ENCODE measurements at places on chromosomes 7 and 10.
A peak's percentile ranks its signal among the peaks of the same experiment; 100 is the strongest.

DNA sequence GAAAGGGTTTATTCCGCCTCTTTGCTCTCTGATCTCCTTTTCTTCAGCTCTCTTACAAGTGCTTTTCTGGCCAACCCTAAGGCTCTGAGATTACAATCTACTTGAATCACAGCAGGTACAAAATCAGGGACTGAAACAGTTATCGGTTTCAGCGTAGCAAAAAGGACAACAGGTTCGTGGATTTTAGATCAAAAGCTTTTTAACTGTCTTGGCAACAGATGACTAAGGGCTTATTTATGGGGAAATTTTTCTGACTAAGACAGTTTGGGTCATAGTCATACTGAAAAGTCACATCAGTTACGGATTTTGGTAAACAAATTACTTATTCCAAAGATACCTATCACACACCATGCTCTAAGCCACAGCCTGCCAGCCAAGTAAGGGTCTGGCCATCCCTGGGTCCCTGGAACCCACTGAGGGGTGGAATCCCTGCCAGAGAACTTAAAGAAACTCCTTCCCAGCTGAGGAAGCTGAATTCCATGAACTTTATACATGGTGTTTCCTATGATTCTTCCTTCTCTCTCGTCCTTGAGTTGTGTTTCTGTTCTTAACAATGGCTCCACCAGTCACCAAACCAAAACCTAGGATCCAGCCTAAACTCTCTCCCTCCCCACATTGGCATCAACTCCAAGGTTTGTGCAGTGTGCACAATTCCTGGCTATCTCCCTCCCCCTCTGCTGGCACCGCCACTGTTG is 169.3 kb downstream of the FAM107B start:
- peak; percentile 36 for DNase-seq

DNA sequence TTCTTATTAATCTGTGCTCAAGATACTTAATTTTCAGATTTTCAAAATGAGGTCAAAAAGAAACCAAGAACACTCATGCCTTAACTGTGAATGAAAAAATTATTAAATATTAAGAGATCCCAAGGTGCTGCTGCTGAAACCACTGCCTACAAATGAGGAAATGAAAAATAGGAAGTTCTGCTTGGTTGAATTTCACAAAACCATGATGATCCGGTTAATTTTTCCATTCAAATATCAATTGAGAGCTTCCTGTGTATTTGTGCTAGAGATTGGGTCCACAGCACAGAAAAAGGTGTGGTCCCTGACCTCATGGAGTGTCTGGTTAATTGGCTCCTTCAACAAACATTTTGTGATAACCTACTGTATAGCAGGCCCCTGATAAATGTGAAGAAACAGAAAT is 132.7 kb upstream of the YAE1 start:
- DNase-seq, result peak; percentile 48

DNA sequence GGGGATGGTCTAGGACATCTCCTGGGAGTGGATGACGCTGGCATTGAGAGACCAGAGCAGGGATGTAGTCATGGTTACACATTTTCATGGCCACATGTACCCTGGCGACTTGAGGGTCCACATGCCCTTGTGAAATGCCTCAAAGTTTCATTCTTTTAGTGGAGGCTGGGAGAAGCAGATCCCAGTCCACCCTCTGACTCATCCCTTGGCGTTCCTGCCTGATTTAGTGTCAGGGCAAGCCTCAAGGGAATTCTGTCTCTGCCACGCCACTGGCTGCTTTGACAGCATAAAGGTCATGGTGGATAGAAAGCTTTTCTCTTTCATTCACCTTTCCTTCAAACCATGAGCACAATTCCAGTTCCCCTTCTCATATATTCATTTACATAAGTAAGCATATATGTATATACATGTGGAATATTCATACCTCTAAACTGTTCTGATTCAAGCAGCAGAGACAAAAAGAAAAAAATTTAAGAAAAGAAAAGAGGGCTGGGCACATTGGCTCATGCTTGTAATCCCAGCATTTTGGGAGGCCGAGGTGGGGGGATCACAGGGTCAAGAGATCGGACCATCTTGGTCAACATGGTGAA is 21.8 kb upstream of the KIF5B start:
- DNase-seq, result no peak

DNA sequence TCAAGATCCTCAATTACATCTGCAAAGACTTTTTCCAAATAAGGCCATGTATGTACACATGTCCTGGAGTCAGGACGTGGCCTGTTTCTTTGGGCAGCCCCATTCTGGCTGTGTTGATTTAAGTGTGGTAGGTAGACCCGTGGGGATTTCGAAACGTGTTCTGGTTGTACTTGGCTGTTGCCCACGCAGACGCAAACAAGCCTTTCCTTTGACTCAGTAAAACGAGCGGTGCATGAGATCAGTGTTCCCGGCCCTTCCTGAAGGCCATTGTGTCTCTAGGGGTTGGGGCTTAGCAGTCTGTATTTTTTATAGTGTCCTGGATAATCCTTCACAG is 64.8 kb upstream of the DNAJB6 start:
- no peak for DNase-seq

DNA sequence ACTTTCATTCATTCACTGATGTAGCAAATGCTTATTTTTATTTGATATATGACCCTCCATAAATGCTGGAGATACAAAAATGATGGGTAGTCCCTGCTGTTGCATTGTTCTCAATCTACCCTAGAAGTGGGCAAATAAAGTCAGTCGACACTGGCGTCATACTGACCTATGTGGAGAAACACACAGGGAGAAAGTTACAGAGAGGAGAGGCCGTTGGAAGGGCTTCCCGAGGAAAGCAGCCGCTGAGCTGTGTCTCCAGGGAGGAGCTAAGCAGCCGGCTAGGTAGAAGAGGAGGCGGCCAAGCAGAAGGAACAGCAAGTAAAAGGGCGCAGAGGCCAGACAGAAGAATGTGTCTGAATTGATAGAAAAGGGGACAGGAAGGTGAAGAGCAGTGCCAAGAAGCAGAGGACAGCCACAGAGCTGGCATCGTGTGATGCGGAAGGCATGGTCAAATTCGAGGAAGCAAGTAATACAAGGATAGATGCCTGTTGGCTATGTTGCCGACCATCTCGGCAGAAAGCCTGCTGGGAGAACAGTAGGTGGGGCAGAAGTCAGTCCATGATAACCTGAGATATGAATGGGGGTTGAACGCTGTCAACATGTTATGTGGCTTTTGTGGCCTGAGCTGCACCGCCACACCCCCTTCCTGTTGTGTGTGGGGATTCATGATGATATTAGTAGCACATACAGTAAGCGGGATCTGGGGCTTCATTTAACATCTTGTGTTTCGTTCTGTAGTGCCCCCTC is 25.9 kb downstream of the ST8SIA6 start:
- DNase-seq, result no peak

GRCh38 chr10:7567911-7568620 is 98.7 kb downstream of the ITIH5 start:
- DNase-seq, result no peak

DNA sequence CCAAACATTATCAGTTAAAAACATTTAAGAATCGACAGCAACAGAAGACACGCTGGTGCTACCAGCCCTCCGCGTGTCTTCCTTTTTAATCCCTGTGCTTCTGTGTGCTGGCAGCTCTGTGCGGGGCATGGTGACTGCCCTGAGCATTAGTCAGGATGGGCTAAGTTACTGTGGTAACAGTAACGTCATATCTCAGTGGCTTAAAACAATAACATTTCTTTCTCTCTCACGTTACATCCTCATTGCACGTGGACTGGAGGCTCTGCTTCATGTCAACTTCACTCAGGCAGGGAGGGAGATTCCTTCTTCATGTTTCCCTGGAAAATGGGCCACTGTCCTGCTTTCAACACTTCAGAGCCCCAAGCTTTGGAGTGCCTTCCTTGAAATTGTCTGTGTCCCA is 378.5 kb downstream of the CCSER2 start:
- no peak for DNase-seq

- DNase-seq, result no peak
These were observed 352.8 kb upstream of the PODXL start for GRCh38 chr7:131909151-131909768.

DNA sequence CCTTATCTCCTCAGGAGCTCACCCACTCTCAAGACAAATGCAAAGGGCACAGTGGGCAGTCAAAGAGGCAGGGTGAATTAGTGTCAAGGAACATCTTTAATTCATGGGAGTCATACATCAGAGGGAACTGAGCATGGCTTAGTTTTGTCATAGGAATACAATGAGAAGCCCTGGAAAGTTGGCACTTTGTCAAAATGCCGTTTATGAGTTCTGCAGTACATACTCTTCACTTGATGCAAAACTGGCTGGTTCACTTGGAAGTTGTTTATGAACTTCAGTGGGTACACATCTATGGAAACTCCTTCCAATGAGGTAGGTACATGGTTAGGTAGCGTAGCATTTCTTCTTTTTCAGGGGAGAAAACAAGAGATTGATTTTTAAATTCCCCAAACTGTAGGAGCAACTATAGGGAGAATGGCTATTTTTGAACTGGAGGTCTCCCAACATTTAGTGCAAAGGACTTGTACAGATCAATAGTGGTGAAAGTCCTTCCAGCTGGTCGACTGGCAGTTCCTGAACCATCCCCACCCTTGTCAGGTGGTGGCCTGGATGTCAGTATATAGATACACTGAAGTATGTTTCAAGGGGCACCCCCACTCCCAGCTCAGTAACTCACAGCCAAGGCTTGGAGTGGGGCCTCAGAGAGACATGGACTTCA is 580.5 kb downstream of the REEP3 start:
- no peak for DNase-seq

DNA sequence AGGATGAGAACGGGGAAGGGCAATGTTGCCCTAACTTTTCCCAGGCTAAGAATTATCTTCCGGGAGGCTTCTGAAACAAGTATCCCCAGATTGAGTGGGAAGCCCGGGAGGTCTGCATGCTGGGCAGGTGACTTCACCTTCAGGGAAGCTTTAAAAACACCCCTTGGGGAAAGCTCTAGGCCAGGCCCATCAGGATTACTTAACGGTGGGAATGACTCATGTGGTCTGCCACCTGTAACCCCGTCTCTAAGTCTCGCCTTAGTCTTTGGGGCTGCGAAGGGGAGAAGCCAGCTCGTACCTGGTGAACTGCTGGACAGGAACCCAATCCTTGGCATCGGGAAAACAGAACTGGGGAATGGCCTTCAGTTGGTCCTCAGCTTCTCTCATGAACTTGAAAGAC is 80.1 kb upstream of the MKRN1 start:
- no peak for DNase-seq

DNA sequence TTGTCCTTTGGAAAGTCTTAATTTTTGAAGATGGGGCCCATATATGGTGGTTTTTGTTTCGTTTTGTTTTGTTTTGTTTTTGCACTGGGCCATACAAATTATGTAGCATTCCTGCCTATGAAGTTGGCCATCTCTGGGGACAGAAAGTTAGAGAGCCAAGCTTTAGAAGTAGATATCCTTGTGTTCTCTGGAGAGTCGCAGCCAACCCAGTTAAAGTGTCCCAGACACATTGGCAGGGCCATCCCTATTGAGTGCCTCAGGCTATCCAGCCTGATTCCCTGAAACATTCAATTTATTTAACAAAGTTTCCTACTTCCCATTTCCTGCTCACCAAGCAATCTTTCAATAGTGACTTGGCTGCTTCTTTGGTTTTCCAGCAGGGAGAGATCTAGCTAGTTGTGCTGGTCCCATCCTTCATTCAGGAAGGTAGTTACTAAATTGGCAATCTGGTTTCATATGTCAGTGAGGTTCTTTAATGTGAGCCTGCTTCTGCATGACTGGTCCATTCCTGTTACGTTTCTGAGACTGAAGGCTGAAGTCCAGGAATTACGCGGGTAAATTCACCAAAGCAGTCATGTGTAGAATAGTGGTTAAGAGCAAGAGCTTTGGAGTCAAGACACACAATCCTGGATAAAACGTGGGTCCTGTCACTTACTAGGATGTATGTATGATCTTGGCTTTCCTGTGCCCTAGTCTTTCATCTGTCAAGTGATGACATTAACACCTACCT is 49.3 kb upstream of the HBP1 start:
- no peak for DNase-seq

- DNase-seq, result no peak
These were observed 32.3 kb upstream of the BHLHA15 start for GRCh38 chr7:98178762-98179490.

DNA sequence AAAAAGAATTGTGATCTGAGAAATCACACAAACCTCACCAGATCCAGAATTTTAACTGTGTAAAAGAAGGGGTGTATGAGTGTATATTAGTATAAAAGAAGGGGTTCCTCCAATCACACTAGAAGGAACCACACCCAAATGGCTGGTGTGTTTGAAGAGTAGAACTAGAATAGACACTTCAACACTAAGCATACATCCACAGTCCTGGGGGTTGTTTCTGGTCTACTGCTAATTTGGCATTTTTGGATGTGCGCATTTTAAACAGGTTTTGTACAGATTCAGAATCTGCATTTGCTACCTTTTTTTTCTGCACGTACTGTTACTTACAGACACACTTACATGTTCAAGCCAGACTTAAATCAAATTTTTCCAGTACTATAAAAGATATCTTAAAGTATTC is 64.6 kb downstream of the PDE1C start:
- DNase-seq, result no peak

GRCh38 chr7:91596287-91596686 is 284.2 kb downstream of the MTERF1 start:
- no peak for DNase-seq

DNA sequence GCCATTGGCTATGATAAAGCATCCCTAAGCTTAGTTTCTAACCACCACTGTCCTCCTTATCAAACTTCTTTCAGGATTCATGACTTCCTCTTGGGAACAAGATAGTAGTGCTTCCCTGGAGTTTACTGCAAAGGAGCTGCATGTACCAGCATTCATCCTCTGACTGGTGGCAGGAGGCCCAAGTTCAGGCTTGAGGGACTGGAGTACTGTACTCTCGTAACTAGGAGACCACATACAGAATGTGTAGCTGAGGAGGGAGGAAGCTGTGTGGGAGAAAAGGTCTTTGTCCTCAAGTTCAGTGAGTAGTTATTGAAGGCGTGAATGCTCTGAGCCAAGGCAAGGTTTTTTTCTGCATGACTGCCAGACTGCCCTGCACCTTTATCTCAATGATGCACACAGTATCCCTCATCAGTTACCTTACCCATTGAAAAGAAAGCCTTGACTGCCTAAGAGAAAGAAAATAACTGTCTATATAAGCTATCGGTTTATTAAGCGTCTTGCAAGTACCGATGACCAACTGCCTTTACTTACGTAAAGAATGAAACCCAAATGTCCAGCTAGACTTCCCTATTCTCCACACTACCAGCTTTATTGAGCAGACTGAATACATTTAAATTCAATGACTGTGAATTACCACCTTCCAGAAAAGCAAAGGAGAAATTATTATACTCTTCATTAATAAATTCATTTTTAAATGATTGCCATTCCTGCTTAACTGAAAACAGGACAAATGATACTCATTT is 12.8 kb downstream of the SCRN1 start:
- DNase-seq, result no peak

Measured in NAMALWA (cell line).